ENCODE measurements at places on chromosomes 4 and X.

DNA sequence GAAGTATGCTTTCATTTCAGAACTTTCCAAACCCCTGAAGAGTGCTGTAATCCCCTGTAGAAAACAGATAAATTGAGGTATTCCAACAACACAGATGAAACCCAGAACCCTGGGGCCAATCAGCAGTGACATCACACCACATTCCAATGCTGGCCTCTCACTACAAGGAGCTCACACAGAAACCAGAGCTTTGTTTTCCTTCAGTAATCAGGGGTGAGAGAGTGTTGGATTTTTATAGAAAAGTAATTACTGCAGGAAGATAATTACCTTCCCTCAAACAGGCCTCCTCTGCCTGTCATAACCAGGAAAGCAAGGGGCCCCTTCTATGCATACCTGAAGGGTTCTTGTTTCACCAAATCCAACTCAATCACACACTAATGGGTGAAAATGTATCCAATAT, 246.2 kb downstream of the SCFD2 start:
- no peak for DNase-seq

GRCh38 chrX:111555406-111555958, 44.0 kb downstream of the SERTM2 start:
- no peak for DNase-seq

GRCh38 chrX:12065251-12065650, 73.0 kb upstream of the FRMPD4 start:
- no peak for DNase-seq

DNA sequence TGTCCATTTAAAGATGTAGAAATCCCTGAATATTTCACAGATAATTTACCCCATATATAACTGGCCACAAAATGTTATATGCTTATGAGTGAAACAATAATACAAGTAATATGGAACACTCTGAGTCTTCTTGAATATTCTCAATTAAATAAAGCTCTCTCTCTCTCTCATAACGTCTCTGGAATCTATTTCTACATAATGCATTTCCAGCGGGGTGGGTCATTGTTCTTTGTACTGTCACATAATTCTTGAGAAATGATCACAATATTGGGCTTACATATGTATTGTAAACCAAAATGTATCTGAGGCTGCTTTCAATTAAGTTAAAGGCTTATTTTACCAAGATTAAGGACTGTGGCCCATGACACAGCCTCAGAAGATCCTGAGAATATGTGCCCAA, 596.3 kb downstream of the FAT4 start:
- no peak for DNase-seq

DNA sequence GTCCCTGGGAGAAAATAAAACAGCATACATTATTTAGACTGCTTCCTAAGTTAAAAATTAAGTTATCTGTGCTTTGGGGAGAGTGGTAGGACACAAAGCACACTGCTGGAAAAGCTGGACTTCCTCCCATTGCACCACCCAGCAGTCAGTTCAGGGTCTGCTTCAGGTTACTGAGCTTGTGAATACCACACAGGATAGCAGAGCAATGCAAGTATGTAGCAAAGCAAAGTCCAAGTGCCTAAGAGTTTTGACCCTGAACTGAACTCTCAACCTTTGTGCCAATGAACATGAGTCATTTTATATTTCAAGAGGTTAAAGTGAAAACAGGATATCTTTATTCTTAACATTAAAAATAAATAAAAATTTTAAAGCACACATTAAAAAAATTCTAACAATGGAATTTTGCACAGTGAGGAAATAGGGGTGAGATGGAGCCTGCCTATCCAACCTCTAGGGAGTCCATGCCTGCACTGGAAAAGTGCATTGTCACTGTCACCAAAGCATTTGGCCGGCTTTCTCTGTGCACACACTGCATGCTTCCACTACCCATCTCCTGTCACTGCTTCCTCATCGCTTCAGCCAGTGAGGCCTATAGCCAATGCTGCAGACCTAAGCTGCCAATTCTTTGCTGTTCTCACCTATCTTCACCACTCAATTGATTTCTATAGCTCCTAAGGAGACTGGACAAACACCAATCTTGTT, 50.9 kb downstream of the ABCG2 start:
- DNase-seq: no peak

DNA sequence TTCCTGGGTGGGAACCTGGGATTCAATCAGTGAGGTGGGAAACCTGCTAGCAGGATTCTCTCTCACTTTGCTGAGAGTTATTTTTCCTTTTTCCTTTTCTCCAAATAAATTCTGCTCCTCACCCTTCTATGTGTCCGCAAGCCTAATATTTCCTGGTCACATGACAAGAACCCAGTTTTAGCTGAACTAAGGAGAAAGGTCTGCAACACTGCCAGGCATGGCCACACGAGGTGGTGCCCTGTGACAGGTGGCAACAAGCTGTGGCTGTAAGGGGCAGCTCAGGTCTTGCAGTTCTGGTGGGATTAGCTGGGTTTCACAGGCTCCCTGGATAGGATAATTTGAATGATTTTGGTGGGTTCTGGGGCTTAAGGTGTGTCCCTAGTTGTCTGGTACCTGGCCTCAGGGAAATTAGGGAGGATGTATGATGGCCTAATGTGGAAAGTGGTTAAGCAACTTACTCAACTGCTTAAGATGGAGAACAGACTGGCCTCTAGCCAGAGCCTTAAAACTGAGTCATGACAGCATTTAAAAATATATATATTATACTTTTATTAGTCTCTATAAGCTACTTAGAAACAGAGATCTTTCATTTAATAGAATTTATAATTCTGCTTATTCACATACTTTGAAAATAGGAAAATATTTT, 215.0 kb downstream of the IL15 start:
- DNase-seq: no peak

GRCh38 chr4:1294891-1295290, 5.2 kb downstream of the MAEA start:
- no peak for DNase-seq

DNA sequence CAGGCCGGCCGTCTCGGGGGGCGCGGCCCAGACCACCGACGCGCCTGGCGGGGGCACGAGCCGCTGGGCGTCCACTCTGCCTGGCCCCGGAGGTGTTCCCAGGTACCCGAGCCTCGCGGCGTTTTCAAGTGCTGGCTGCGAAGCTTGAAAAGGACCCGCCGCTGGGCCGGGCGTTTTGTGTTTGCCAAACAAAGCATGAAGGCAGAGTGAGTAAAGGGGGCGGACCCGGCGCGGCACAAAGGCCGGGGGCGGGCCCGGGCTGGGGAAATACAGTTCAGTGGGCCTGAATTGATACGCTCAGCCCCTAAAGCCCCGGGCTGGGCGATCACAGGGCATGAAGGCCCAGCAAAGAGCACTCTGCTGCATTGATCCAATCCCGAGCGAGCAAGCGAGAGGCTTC, 65.4 kb downstream of the SOX3 start:
- DNase-seq: no peak

DNA sequence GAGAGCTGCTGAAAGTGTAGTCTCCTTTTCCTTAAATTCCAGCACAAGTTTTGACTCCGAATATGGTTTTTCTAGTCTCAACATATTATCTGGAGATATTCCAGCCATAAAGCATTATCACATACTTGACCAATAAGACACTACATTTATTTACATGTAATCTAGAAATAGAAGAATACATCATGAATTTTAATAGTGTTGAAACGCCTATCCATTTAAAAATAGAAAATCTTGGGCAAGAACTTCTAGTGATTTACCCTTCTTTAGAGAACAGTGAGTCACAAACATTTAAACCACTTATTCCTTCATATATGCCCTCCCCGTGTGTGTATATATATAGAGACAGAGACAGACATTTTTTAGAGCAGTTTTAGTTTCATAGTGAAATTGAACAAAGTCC, 161.5 kb downstream of the SOWAHB start:
- DNase-seq: no peak

GRCh38 chrX:136761421-136761820, 19.3 kb downstream of the ARHGEF6 start:
- no peak for DNase-seq

GRCh38 chrX:39202641-39203040, 401.4 kb downstream of the MID1IP1 start:
- no peak for DNase-seq

DNA sequence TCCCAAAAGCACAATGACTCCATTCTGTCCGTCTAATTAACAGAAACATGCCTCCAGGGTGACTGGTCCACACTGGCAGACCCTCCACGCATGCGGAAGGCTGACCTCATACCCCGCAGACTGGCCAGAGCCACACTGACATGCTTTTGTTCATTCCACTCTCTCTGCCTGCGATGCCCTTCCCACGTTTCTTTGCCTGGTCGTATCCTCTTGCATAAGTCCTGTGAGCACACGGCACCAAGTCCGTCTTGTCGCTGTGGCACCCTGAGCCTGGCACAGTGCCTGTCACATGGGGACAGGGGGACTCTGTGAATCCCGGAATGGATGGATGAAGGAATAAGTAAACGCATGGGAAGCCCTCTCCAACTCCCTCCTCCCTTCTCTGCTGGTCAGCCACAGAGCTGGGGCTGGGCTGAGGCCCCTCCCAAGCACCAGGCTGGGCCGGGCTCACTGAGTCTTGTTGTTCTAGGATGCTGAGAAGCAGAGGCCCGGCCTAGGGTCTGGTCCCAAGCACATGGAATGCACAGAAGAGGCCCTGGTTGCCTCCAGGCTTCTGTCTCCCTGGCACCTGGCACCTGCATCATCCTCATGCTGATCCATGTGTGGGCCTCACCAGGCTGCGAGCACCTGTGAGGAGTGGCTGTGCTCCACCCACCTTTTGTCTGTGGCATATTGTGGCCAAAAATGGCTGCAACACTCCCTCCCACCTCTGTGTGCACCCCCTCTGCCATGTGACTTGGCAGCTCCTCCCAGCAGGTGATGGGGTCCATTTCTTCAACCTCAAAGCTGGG, 38.9 kb upstream of the C4orf50 start:
- DNase-seq: no peak

DNA sequence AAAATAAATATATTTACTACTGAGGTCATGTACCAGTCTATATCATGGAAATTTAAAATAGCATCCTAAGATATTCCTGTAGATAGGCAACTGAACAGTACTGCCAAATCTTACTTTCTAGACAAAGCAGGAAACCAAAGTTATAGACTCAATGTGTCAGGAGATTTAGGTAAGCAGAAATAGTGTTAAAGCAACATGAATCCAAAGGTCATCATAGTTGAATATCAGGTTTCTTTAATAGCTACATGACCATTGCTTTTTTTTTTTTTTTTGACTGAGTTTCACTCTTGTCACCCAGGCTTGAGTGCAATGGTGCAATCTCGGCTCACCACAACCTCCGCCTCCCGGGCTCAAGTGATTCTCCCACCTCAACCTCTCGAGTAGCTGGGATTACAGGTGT, 20.2 kb upstream of the ACSL4 start:
- no peak for DNase-seq

DNA sequence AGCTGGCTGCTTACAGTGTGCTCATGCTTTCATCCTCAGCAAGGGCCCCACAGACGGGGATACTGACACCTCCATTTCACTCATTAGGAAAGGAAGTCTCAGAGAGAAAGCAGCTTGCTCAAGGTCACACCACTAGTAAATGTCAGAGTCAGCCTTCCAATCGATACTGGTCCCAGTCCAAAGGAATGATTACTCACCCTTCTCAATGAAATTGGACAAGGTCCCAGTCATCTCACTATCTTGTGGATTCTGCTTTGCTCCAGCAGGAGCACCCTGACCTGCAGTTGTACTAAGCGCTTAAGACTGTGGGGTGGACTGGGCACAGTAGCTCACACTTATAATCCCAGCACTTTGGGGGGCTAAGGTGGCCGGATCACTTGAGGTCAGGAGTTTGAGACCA, 132.2 kb upstream of the SLC34A2 start:
- DNase-seq: no peak

DNA sequence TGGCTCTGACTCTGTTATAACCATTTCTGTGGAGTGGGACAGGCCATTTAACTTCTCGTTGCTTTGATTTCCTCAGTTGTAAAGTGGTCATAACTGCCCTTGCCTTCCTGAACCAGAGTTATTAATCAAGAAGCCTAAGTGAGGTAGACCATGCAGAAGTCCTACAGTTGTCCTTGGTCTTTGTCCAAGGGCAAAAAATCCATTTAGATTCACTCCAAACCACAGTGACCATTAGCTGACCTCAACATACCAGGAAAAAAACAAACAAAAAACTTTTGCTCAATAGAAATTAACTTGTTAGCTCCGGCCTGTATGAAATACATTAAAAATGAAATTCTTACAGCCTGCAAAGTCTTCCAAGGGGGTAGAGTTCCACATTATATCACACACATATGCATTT, 52.7 kb downstream of the TBC1D9 start:
- DNase-seq: no peak

GRCh38 chrX:19882066-19882775, 5.2 kb downstream of the SH3KBP1 start:
- DNase-seq: no peak

GRCh38 chrX:105173071-105173470, 47.4 kb downstream of the TEX13A start:
- DNase-seq: no peak

DNA sequence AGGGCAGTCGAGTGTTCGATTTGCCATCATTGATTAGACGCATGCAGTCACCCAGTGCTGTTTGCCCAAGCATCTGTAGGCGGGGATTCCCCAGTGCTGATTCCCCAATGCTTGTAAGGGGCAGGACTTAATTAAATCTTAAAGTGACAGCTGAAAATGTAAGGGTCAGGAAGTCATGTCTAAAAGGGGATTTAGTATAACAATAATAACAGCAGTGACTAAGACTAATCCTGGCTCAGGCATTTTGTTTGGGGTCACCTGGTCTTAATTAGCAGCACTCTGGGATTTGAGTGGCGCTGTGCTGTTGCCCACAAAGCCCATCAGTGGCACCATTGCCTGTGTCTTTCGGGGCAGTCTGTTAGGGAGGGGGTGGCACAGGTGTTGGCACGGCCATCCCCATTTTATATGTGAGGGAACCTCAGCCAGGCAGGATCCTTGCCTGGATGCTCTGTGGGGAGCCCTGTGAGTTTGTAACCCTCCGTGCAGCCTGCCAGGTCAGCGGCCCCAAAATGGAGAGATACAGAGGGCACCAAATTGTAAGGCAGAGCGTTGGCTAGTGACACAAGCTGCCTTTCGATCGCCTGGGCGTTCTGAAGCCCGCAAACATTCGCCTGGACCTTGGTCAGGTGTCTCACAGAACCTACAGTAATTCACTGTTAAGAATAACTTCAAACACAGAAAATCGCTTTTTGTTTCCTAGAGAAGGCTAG, 146.7 kb downstream of the TBL1X start:
- no peak for DNase-seq

GRCh38 chrX:148192547-148192946, 211.4 kb downstream of the FMR1NB start:
- no peak for DNase-seq

- DNase-seq: no peak
Observed at GRCh38 chrX:20233336-20233735, 33.4 kb downstream of the RPS6KA3 start.

GRCh38 chr4:75141162-75141561, 208.2 kb downstream of the PARM1 start:
- DNase-seq: no peak
